Transverse colon (tissue), 4 donors: ENCODE measurements at places on chromosomes 6 and 20. TPM values are rescaled to one million over a fixed set of nuclear protein-coding genes. Genes with fewer than 3 reads are reported as not detected.

The HLA-E gene
- total RNA-seq, result 467 TPM

The TSHZ2 gene
- 1.9 TPM for total RNA-seq

The TUBB2B gene
- 12.7 TPM for total RNA-seq

The MAS1 gene
- total RNA-seq, result not detected

The CST8 gene
- total RNA-seq, result not detected

The DPPA5 gene
- not detected for total RNA-seq

The DNAH8 gene
- total RNA-seq, result not detected

The CTAGE9 gene
- not detected for total RNA-seq

The HAO1 gene
- not detected for total RNA-seq

The ANKRD66 gene
- not detected for total RNA-seq

The OPRM1 gene
- not detected for total RNA-seq

The CENPQ gene
- total RNA-seq, result 1.7 TPM

The BMP5 gene
- 2.6 TPM for total RNA-seq

The SNAP91 gene
- total RNA-seq, result 1.5 TPM

The PEX6 gene
- 50.0 TPM for total RNA-seq

The SIGLEC1 gene
- total RNA-seq, result 8.6 TPM

The ECT2L gene
- 0.16 TPM for total RNA-seq

The ULBP2 gene
- total RNA-seq, result not detected

The C2 gene
- total RNA-seq, result 7.5 TPM

The FAM83B gene
- total RNA-seq, result 35.2 TPM

The SYCP2 gene
- 1.1 TPM for total RNA-seq

The MYH7B gene
- 0.20 TPM for total RNA-seq

The CLDN20 gene
- not detected for total RNA-seq

The CSTF1 gene
- 9.0 TPM for total RNA-seq

The MLN gene
- not detected for total RNA-seq

The PPIL6 gene
- total RNA-seq, result not detected

The ARHGAP18 gene
- 21.8 TPM for total RNA-seq

The RAET1E gene
- not detected for total RNA-seq

The GNAS gene
- 517 TPM for total RNA-seq

The GSTA2 gene
- not detected for total RNA-seq

The HLA-DOB gene
- 5.7 TPM for total RNA-seq

The FNDC1 gene
- 0.64 TPM for total RNA-seq

The PBOV1 gene
- total RNA-seq, result not detected
